ENCODE measurements at places on chromosomes 2 and 18. TPM values are rescaled to one million over a fixed set of nuclear protein-coding genes. Genes with fewer than 3 reads are reported as not detected.

DNA sequence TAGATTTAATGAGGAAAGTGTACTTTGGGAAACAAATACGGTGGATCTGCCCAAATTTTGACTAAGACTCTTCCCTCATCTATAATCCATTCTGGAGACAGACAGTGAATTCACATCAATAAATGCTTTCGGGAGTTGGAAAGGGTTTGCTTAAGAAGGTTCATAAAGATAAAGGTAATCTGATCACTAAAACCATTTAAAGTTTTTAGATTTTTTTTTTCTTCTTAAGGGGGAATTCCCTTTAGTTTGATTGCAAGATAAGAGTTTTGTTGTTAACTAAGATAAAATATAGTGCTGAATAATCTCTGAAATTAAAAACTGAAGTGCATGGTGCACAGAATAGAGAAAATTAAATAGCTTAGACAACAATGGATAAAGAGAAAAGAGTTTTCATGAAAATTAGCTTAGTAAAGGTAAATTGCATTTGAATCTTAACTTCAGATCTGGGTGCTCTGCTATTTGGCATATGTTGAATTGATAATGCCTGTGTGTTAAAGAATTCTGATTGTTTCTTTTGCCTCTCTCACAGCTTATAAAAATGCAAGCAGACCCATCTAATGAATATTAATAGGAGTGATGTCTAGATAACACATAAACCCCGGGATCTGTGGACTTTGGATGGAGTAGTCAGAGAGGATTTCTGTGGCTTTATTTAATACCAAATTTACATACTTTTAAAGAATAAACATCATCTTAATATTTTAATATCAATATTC lies 100.8 kb downstream of the MEIS1 start:
- H3K36me3 ChIP-seq: no peaks in the 10 kb centered on the region
- H3K4me3 ChIP-seq: no peak overlapping the region
- no peaks in the 10 kb centered on the region for H3K27me3 ChIP-seq
- DNase-seq: no peak
- no peak overlapping the region for H3K27ac ChIP-seq
- peaks cover 7% of the 10 kb centered on the region for H3K4me1 ChIP-seq

- H3K4me1 ChIP-seq: peaks cover 11% of the 10 kb centered on the region
- no peaks in the 10 kb centered on the region for H3K27me3 ChIP-seq
- H3K27ac ChIP-seq: no peak overlapping the region
- DNase-seq: no peak
These were observed 26.3 kb downstream of the ACSL3 start for GRCh38 chr2:222887124-222887523.

- H3K4me1 ChIP-seq: no peaks in the 10 kb centered on the region
- H3K4me3 ChIP-seq: no peak overlapping the region
- DNase-seq: no peak
These were observed 143.7 kb downstream of the USP34 start for GRCh38 chr2:61327173-61327572.

DNA sequence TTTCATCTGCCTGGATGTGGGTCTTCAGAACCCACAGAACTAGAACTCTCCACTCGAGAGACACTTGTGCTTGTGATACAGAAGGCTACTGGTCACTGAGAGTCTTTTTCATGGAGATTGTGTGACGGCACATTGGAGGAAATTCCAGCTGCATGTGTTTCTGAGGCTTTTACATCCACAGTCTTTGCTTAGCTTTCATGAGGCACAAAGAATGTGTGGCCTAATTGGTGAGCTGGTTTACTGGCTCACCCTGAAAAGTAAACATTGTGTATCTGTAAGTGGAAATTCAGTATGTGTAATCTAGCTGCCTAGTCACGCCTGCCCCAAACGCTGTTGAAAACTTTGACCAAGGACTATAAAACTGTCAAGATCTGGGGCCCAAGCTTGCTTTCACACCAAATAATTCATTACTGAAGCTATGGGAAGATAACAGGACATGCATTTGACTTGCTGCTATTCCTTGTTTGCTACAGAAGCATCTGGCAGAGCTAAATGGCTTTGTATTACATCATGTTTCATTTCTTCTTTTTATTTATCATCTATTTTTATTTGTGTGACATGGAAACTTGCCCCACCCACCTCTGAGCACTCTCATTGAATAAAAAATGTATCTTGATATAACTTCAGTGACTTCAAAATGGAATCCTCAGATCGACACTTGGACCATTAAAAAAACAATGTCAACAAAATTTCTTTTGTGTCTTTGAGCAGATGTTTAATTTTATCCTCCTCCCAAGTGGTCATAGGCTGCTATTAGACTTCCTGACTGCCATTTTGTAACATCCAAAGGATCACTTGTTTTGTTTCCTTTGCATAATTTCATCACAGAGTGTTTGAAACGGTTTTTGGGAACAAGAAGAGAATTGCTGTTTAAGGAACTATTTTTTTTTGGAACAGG lies 80.2 kb downstream of the EFEMP1 start:
- H3K27ac ChIP-seq: no peak overlapping the region
- H3K27me3 ChIP-seq: no peaks in the 10 kb centered on the region
- peaks cover 2% of the 10 kb centered on the region for H3K4me1 ChIP-seq
- no peak for DNase-seq
- H3K4me3 ChIP-seq: no peak overlapping the region

GRCh38 chr18:73646196-73646595 lies 501.4 kb downstream of the FBXO15 start:
- no peaks in the 10 kb centered on the region for H3K36me3 ChIP-seq
- H3K27me3 ChIP-seq: no peaks in the 10 kb centered on the region
- no peak overlapping the region for H3K4me3 ChIP-seq
- no peaks in the 10 kb centered on the region for H3K4me1 ChIP-seq
- DNase-seq: no peak

GRCh38 chr2:48347712-48348111 lies 182.2 kb upstream of the STON1 start:
- H3K36me3 ChIP-seq: no peaks in the 10 kb centered on the region
- no peak for DNase-seq

GRCh38 chr18:4751523-4751922 lies 296.4 kb upstream of the DLGAP1 start:
- H3K4me1 ChIP-seq: no peaks in the 10 kb centered on the region
- DNase-seq: no peak
- no peak overlapping the region for H3K27ac ChIP-seq
- no peaks in the 10 kb centered on the region for H3K36me3 ChIP-seq

DNA sequence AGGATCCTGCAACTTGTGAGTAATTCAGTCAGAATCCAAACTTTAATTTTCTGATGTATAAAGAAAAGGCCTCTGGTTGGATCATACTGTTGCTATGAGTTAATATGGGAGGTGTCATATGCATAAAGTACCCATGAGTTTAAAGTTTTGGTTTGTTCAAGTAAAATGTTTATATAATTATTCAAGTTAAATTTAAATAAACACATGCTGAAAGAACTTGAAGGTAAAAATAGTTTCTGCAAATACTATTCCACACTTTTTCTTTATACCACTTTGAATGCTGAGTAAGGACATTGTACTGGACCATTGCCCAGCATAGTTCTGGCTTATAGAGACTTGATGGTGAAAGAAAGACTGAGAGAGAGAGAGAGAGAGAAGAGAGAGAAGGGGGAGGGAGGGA lies 30.7 kb downstream of the PKP4 start:
- H3K27me3 ChIP-seq: no peaks in the 10 kb centered on the region
- H3K4me1 ChIP-seq: peaks cover 6% of the 10 kb centered on the region
- no peak overlapping the region for H3K27ac ChIP-seq
- no peak for DNase-seq
- H3K4me3 ChIP-seq: no peak overlapping the region
- H3K36me3 ChIP-seq: no peaks in the 10 kb centered on the region

- DNase-seq: no peak
- H3K27ac ChIP-seq: no peak overlapping the region
- H3K4me3 ChIP-seq: no peak overlapping the region
- H3K27me3 ChIP-seq: no peaks in the 10 kb centered on the region
- H3K36me3 ChIP-seq: no peaks in the 10 kb centered on the region
These were observed 135.7 kb downstream of the DIS3L2 start for GRCh38 chr2:232097260-232097659.

DNA sequence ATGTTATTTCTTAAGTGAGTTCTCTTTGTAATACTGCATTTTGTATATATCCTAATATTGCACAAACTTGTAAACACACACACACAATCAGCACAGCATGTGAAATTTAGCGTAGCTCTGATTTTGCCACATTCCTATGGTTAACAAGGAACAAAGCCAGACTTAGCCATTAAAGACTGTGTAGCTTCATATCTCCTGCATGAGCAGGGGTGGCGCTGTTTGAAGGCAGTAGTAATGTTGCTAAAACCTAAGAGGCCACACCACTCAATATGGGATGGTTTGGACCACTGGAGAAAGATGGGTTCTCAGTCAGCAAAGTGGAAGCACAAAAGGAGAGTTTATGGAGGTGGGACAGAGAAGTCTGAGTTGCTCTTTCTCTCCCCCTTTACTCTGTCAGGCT lies 61.1 kb upstream of the RND3 start:
- H3K27ac ChIP-seq: no peak overlapping the region
- H3K27me3 ChIP-seq: no peaks in the 10 kb centered on the region
- no peaks in the 10 kb centered on the region for H3K36me3 ChIP-seq
- DNase-seq: no peak
- no peak overlapping the region for H3K4me3 ChIP-seq

- peaks cover 2% of the 10 kb centered on the region for H3K4me1 ChIP-seq
- no peak for DNase-seq
- no peaks in the 10 kb centered on the region for H3K36me3 ChIP-seq
- no peak overlapping the region for H3K4me3 ChIP-seq
- no peak overlapping the region for H3K27ac ChIP-seq
- H3K27me3 ChIP-seq: no peaks in the 10 kb centered on the region
These were observed 46.9 kb downstream of the CABYR start for GRCh38 chr18:24185805-24186204.

DNA sequence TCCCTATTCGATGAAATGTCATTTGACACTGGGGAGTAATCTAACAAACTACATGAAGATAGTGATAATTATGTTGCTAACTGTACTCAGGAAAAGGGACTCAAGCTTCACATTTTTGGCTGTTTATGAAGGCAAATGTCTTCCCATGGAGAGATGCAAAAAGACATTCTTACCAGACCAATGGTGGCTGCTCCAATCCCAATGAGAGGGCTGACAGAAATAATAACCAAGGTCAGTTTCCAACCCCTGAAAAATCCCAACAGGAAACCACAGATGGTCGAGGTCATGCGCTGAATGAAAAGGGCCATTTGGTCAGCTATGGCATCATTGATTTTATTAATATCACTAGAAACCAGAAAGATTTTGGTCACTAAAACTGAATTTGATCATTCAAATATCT lies 37.6 kb downstream of the ABCB11 start:
- no peak overlapping the region for H3K27ac ChIP-seq
- DNase-seq: no peak
- no peaks in the 10 kb centered on the region for H3K4me1 ChIP-seq
- no peak overlapping the region for H3K4me3 ChIP-seq

- H3K36me3 ChIP-seq: no peaks in the 10 kb centered on the region
- H3K4me1 ChIP-seq: peaks cover 9% of the 10 kb centered on the region
- no peak overlapping the region for H3K4me3 ChIP-seq
- DNase-seq: no peak
These were observed 13.1 kb downstream of the KDM3A start for GRCh38 chr2:86454238-86454637.

DNA sequence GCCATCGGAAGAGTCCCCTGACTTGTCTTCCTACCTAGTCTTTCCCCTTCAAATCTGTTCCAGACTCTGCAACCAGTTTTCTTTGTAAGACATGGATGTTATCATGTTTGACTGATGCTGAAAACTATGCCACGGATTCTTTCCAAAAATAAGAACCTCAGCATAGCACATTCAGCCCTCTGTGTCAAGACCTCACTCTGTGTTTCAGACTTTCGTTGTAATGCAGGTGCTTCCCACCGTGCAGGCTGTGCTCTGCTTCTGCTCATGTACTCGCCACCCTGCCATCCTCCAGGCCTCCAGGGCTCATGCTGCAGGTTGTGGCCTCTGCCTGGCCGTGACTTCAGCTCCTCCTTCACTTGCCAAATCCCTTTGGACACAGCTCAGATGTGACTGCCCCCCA lies 347.0 kb upstream of the RAB12 start:
- DNase-seq: no peak
- no peak overlapping the region for H3K27ac ChIP-seq
- H3K36me3 ChIP-seq: no peaks in the 10 kb centered on the region
- no peaks in the 10 kb centered on the region for H3K27me3 ChIP-seq
- H3K4me3 ChIP-seq: no peak overlapping the region
- no peaks in the 10 kb centered on the region for H3K4me1 ChIP-seq

GRCh38 chr18:23316988-23317387 lies 136.1 kb upstream of the RIOK3 start:
- no peak overlapping the region for H3K27ac ChIP-seq
- no peak for DNase-seq
- H3K4me1 ChIP-seq: peaks cover under 1% of the 10 kb centered on the region
- no peaks in the 10 kb centered on the region for H3K36me3 ChIP-seq
- H3K27me3 ChIP-seq: no peaks in the 10 kb centered on the region

GRCh38 chr18:43422518-43422917 lies 145.2 kb upstream of the SYT4 start:
- no peak for DNase-seq
- no peak overlapping the region for H3K27ac ChIP-seq
- no peaks in the 10 kb centered on the region for H3K27me3 ChIP-seq
- no peaks in the 10 kb centered on the region for H3K36me3 ChIP-seq

- H3K36me3 ChIP-seq: no peaks in the 10 kb centered on the region
- H3K27me3 ChIP-seq: no peaks in the 10 kb centered on the region
- no peak overlapping the region for H3K4me3 ChIP-seq
- DNase-seq: no peak
These were observed 39.8 kb downstream of the RBM45 start for GRCh38 chr2:178152033-178152432.

DNA sequence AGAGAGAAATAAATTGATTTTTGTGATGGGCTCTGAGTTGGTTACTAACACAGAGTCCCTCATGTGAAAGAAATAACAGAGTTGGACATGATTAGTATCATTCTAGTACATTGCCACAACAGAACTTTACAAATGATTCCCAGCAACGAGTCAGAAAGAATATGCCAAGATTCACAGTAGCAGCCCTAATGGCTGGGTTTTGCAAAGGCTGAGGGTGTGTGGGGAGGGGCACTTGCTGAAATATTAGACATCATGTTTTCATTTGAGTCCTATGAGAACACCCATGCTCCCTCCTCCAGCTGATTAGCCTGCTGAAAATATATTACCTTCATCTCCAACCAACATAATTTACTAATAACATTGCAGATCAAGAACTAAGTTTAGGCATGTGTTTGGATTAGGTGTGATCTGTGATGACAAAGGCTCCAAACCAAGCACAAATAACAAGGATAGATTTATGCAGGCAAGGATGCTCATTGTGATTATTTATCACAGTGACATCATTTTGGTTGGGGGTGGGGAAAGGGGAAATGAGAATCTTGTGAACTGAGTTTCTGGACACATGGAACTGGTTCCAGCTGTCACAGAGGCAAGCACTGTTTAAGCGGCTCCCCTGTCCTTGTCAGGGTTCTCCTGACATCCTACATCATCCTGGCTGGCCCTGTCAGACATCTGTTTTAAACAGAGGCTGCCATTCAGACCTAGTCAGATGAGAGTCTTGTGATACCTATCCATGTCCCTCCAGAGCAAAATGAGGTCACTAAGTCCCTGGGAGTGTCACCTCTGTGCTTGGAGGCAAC lies 205.8 kb upstream of the NCKAP5 start:
- no peak overlapping the region for H3K4me3 ChIP-seq
- H3K36me3 ChIP-seq: no peaks in the 10 kb centered on the region
- no peak overlapping the region for H3K27ac ChIP-seq
- H3K4me1 ChIP-seq: peaks cover 6% of the 10 kb centered on the region
- no peaks in the 10 kb centered on the region for H3K27me3 ChIP-seq
- DNase-seq: no peak

The MBP gene
- polyA plus RNA-seq: 21.6 TPM

The C2orf78 gene
- not detected for polyA plus RNA-seq

The KCNG2 gene
- polyA plus RNA-seq: not detected

The ARHGAP25 gene
- 30.5 TPM for polyA plus RNA-seq

The DPYSL5 gene
- polyA plus RNA-seq: 0.05 TPM

The GKN2 gene
- 0.77 TPM for polyA plus RNA-seq

The BCL11A gene
- polyA plus RNA-seq: 2.5 TPM

The BOLL gene
- not detected for polyA plus RNA-seq

The EPC2 gene
- 35.2 TPM for polyA plus RNA-seq

Measured in ovary (tissue), 10 donors.